Hepatic stellate cell (primary cell): ENCODE measurements at places on chromosomes 5 and 9.
A peak's percentile ranks its signal among the peaks of the same experiment; 100 is the strongest.

DNA sequence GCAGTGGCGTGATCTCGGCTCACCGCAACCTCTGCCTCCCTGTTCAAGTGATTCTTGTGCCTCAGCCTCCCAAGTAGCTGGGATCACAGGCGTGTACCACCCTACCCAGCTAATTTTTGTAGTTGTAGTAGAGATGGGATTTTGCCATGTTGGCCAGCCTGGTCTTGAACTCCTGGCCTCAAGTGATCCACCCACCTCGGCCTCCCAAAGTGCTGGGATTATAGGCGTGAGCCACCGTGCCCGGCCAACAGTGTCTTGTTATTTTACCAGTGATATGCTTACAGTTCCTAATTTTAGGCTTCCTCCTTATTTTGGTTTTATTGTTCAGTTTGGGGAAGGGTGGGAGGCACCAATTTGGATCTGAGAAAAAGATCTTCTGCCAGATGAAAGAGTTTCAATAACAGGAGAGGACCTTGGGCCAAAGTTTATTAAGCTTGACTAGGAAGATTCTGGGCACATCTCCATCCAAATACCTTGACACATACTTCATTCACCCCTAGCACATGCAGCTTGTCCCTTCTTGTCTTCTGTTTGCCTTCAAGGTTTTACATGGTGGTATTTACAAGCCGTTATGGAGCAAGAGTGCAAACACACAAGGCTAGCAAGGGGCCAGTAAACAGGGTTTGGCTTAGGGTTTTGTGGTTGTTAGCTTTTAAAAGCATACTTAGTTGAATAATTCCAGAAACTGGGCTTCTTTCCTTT lies 168.1 kb upstream of the DMRT1 start:
- DNase-seq, result no peak

- no peak for DNase-seq
These were observed 75.7 kb downstream of the TEK start for GRCh38 chr9:27184556-27185351.

DNA sequence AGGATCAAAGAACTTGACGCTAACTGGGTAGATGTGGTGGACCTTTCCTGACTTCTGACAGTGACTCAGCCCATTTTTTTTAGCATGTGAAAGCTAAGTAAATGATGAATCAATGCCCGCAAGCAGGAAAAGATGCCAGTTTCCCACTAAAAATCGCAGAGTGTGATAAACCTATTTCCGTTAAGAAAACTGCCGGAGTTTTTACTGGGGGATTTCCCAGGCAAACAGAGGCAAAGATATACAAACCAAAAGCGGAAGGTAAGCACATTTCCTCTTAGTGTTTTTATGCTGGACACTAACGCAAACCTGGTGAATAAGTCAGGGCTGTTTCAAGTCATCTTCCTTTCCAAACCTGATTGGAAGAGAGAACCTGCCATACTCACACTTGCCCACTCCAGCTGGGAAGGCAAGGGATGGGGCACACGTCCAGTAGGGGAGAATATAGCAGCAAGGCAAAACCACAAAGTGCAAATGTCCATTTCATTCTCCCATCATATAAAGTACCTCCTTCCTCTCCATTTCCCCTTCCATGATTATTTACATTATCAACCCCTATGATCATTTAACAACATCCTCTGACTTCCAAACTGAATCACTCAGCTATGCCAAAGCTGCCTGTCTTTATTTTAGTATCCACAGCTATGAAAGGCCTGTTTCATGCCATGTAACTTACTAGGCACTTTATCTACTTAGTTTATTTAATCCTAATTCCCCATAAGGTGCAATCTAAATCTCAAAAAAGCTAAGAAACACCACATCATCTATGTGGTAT lies 349.7 kb upstream of the RFX3 start:
- peak; percentile 28 for DNase-seq

DNA sequence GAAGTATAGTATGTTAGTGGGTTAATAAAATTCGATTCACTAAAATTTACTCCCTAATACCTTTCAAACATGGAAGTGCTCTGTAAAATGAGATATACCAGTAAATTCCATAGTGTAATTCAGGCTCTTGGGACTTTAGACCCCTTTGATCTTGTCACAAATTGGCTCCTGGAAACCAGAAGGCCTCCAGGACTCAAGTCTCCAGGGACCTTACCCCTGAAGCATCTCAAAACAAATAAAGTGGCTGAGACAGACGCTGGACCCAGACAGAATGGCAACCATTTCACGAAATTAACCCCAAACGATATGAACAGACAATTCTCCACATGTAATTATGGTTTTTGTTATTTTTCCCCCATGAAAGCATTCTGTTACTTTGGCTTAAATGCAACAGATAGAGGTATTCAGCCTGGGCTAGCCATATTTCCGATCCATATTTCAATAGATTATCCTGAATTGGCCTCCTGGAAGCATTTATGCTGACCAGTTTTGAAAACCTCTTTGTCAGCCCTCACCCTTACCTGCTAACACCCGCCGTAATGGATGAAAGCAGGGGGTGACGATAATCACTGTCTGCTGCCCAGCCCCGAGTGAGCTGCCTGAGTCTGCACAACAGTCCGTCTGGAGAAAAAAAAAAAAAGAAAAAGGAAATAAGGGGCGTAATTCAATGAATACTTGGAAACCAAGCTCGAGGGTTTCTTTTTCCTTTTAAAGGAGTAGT lies 34.1 kb upstream of the EFNA5 start:
- no peak for DNase-seq
